Stomach (tissue), 19 donors: ENCODE measurements at places on chromosomes 7 and 10. TPM values are rescaled to one million over a fixed set of nuclear protein-coding genes. Genes with fewer than 3 reads are reported as not detected.

Gene CCL24
- 4.6 TPM for polyA plus RNA-seq

Gene GIMAP7
- polyA plus RNA-seq: 9.0 TPM

Gene GNAT3
- polyA plus RNA-seq: not detected

Gene CC2D2B
- polyA plus RNA-seq: not detected

Gene HOXA5
- 7.5 TPM for polyA plus RNA-seq

Gene ASB10
- not detected for polyA plus RNA-seq

Gene PRSS37
- polyA plus RNA-seq: not detected

- no peak overlapping the region for H3K27ac ChIP-seq
- no peak overlapping the region for H3K4me3 ChIP-seq
- H3K4me1 ChIP-seq: no peaks in the 10 kb centered on the region
- no peak for DNase-seq
- peaks cover 14% of the 10 kb centered on the region for H3K36me3 ChIP-seq
These were observed 7.1 kb downstream of the NACAD start for GRCh38 chr7:45081670-45081974.

- no peak overlapping the region for H3K27ac ChIP-seq
- no peak for DNase-seq
- no peaks in the 10 kb centered on the region for H3K4me1 ChIP-seq
- H3K36me3 ChIP-seq: no peaks in the 10 kb centered on the region
- H3K27me3 ChIP-seq: no peaks in the 10 kb centered on the region
These were observed 156.3 kb upstream of the PRSS58 start for GRCh38 chr7:142414135-142414534.

- no peak for DNase-seq
- H3K27ac ChIP-seq: no peak overlapping the region
- H3K27me3 ChIP-seq: no peaks in the 10 kb centered on the region
- no peaks in the 10 kb centered on the region for H3K4me1 ChIP-seq
- no peaks in the 10 kb centered on the region for H3K36me3 ChIP-seq
These were observed 104.1 kb downstream of the GPR85 start for GRCh38 chr7:112982441-112983063.

- peaks cover 5% of the 10 kb centered on the region for H3K4me1 ChIP-seq
- no peaks in the 10 kb centered on the region for H3K27me3 ChIP-seq
- H3K27ac ChIP-seq: no peak overlapping the region
- peak; percentile 77 for DNase-seq
These were observed 55.3 kb downstream of the TBATA start for GRCh38 chr10:70729763-70730357.

- no peak overlapping the region for H3K27ac ChIP-seq
- peak; percentile 15 for DNase-seq
- no peaks in the 10 kb centered on the region for H3K4me1 ChIP-seq
- no peaks in the 10 kb centered on the region for H3K27me3 ChIP-seq
- no peaks in the 10 kb centered on the region for H3K36me3 ChIP-seq
These were observed 70.1 kb upstream of the CABCOCO1 start for GRCh38 chr10:61592581-61592980.

- DNase-seq: no peak
- peak overlapping the region; percentile 7 for H3K27ac ChIP-seq
- no peaks in the 10 kb centered on the region for H3K27me3 ChIP-seq
- no peaks in the 10 kb centered on the region for H3K36me3 ChIP-seq
- peaks cover 7% of the 10 kb centered on the region for H3K4me1 ChIP-seq
- H3K4me3 ChIP-seq: no peak overlapping the region
These were observed 148.3 kb downstream of the NOC3L start for GRCh38 chr10:94214481-94214893.

- DNase-seq: no peak
- no peaks in the 10 kb centered on the region for H3K36me3 ChIP-seq
- no peaks in the 10 kb centered on the region for H3K4me1 ChIP-seq
- peaks cover 16% of the 10 kb centered on the region for H3K27me3 ChIP-seq
- H3K4me3 ChIP-seq: no peak overlapping the region
These were observed 18.4 kb upstream of the SORCS3 start for GRCh38 chr10:104622598-104623209.
